ENCODE measurements at places on chromosomes 12 and 14.

- peak overlapping the region; percentile 9 for H3K27ac ChIP-seq
- H3K4me1 ChIP-seq = peaks cover 53% of the 10 kb centered on the region
- H3K27me3 ChIP-seq = no peaks in the 10 kb centered on the region
Observed at GRCh38 chr14:106228541-106229158, 702.3 kb downstream of the TMEM121 start.

DNA sequence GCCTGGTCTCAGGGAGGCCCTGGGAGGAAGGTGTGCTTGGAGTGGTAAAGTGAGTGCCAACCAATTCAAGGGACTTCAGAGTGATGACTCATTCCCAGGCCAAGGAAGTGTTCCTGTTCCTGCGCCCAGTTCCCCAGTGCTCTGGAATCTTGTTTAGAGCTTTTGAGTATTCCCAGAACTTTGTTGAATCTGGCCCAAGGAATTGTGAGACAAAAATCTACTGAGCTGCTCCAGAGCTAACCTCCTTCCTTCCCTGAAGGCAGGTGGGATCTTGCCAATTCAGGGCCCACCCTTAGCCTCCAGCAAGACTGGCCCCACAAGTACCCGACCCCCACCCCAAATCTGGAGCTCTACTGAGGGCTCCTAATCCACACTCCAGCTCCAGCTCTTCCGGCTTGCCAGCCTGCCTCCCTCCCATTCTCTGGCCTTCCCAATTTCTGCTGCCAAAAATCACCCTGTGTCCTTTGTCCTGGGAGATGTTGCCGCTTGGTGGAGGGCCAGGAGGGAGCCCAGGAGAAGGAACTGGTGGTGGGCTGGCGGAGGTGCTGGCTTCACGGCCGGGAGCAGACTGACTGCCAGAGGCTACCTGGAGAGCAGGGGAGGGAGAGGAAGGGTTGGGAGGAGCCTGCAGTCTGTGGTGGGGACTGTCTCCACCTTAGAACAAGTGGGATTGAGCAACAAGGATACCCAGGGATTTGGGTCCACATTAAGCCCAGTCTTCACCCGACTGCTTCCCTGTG, 2.0 kb upstream of the ATN1 start:
- H3K27ac ChIP-seq = 0 out of 2 replicates have a peak overlapping the region, but pooled peaks have one; percentile 25
- DNase-seq = no peak
- H3K27me3 ChIP-seq = no peaks in the 10 kb centered on the region
- peaks cover 32% of the 10 kb centered on the region for H3K36me3 ChIP-seq

DNA sequence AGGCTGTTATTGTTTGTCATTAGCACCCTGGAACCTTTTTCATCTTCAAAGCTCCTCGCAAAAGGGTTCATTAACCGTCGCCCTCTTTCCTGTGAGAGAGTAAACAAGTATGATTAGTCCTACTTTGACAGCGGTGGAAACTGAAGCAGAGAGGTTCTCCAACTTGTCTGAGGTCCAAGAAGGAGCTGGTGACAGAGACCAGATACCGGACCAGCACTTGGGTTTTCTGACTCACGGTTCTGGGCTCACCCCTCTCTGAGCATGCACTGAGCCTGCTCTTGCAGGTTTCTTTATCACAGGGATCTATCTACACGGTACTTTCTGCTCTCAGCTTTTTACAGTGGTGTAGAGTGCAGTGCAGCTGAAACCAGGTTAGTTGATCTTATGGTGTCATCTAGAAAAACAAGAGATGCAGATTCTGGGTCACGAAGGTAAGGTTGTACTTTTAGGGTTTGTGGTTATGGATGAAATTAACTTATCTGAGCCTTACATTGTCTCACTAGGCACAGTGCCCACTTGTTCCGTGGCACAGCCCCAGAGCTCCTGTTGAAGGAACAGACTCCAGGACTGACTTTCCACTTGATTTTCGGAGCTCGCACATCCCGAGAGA, 62.1 kb downstream of the PPP2R5C start:
- H3K27me3 ChIP-seq = no peaks in the 10 kb centered on the region
- H3K27ac ChIP-seq = no peak overlapping the region
- H3K36me3 ChIP-seq = peaks cover 65% of the 10 kb centered on the region
- peaks cover under 1% of the 10 kb centered on the region for H3K4me1 ChIP-seq
- H3K4me3 ChIP-seq = no peak overlapping the region

GRCh38 chr12:62301799-62302133, 41.6 kb downstream of the USP15 start:
- H3K36me3 ChIP-seq = peaks cover 95% of the 10 kb centered on the region
- no peak overlapping the region for H3K27ac ChIP-seq
- H3K27me3 ChIP-seq = no peaks in the 10 kb centered on the region
- DNase-seq = no peak

DNA sequence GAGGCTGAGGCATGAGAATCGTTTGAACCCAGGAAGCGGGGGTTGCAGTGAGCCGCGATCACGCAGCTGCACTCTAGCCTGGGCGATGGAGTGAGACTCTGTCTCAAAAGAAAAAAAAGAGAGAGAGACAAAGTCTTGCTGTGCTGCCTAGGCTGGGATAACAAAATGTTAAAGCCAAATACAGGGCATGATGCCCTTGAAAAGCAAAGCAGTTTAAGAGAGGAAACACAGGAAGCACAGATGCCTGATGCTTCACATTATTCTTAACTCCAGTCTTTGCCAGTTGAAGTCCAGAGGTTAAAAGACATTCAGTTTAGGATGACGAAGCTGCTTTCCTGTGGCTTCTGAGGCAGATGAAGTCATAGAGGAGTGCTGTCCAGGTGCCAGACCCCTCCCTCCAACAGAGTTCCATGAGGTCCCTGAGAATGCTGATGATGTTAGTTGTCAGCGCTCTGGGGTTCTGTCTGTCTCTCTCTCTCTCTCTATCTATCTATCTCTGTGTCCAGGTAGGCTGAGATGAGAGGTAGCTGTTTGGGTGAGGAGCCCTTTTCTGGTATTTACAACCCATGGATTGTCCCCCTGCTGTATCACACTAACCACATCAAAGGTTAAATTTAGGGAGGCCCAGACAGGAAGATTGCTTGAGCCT, 4.9 kb upstream of the MRPL52 start:
- peak; percentile 84 for DNase-seq
- no peak overlapping the region for H3K4me3 ChIP-seq
- H3K27ac ChIP-seq = peak overlapping the region; percentile 88
- H3K4me1 ChIP-seq = peaks cover 35% of the 10 kb centered on the region
- no peaks in the 10 kb centered on the region for H3K36me3 ChIP-seq
- no peaks in the 10 kb centered on the region for H3K27me3 ChIP-seq

Measured in DND-41 (cell line).